Activated T-helper 1 cell treated with Interleukin-2 at 50 U/mL for 16 hours (primary cell): ENCODE measurements at places on chromosomes 3 and 15.

DNA sequence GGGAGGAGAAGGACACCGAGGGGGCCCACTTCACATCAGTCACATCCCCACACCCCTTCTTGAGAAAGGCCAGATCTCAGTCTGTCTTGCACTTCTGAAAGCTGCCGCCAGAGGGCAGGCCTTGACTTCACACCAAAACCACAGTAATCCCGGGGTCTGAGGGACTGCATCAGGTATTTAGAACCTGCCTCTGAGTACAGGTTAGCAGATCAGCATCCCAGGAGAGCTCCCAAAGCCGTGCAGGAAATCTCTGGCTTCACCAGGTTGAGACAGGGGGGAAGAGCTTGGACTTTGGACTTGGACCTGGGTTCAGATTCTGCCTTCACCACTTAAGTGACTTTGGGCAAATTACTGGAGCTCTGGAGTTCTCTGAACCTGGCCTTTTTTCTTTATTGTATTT is 50.3 kb downstream of the LHFPL4 start:
- DNase-seq, result peak; percentile 42

GRCh38 chr3:161915418-161915750 is 418.8 kb downstream of the OTOL1 start:
- DNase-seq, result no peak

DNA sequence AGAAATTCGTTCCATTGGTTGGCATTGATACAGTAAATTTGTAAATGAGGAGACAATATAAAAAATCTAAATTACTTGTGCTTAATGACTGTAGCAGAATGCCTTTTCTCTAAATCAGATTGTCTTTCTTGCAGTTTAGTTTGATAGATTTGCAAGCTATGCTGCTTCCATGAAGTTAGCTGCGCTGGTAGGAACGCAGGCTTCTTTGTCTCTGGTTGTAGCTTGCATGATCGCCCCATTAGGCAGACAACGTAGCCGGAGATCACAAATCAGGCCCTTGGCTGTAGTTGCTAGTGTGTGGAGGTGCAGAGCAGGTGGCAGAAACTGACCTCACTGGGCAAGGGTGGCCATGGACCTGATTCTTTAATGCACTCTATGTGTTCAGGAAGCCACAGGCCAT is 6.1 kb downstream of the ZIC1 start:
- DNase-seq, result no peak

DNA sequence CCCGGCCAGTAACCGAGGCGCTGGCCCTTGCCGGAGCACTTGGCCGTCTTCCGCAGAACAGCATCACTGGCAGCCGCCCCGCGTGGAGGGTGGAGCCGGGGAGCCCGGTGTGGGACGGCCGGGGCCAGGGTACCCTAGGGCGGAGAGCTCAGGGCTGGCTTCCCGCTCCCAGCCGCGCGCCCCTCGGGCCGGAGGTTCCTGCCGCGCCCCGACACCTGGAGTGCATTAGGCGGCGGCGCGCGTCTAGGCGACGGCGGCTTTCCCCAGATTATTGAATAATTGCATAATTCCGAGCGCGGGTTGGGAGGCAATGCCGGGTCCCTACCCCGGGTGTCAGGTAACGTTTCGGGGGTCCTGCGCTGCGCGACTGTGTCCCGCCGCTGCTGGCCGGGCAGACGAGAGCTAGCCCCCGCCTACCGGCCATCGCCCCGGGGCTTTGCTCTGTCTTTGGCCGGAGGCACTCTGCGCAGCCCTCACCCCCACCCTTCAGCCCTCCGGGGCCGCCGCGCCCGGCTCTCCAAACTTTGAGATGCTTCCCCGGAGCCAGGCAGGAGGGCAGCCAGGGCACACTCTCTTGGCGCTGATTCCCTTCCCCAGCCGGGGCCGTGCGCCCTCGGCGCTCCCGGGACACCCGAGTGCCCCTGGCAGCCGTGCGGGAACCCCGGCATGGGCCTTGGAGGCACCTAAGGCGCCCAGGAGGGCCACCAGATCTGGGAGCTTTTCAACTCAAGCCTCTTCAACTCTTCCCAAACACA is 749 bp downstream of the ITGA11 start:
- no peak for DNase-seq
